Kidney (tissue), 22 donors: ENCODE measurements at places on chromosomes 12 and 14. TPM values are rescaled to one million over a fixed set of nuclear protein-coding genes. Genes with fewer than 3 reads are reported as not detected.
A peak's percentile ranks its signal among the peaks of the same experiment; 100 is the strongest.

Gene SYCP3
- total RNA-seq: 0.25 TPM

Gene RPGRIP1
- 0.47 TPM for total RNA-seq

Gene HNF1A
- total RNA-seq: 6.7 TPM

DNA sequence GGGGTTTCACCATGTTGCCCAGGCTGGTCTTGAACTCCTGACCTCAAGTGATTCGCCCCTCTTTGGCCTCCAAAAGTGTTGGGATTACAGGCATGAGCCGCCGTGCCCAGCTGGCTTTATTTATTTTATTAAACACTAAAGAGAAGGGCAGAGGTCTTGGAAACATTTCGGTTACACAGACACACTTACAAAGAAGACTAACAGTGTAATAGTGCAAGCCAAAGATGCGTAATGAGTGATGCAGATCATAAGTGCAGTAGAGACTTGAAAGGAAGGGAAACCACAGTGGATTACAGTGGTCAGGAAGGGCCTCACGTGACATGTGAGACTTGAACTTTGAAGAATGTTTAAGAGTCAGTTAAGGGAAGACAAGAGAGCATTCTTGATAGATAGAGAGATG is 33.9 kb upstream of the CDK17 start:
- H3K4me1 ChIP-seq: no peaks in the 10 kb centered on the region
- no peak for DNase-seq
- no peak overlapping the region for H3K27ac ChIP-seq
- H3K36me3 ChIP-seq: no peaks in the 10 kb centered on the region

Gene KLRK1
- 5.2 TPM for total RNA-seq

Gene HHIPL1
- total RNA-seq: 0.88 TPM

Gene LRRC10
- total RNA-seq: not detected

Gene COX14
- 68.2 TPM for total RNA-seq

DNA sequence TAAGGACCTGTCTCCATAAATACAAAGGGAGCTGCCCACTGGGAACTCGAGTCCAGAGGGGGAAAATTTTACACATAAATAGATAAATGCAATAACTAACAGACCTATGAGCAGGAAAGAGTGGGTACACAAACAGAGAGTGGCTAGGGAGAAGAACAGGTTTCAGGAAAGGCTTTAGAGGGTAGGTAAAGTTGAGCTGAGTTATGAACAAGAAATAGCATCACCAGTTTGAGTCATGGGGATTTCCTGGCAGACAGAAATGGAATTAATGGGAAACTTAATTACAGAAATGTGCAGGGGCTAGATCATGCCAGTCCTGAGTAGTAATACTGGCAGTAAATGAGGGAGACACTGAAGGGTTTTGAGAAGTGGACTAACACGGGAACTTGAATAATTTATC is 58.0 kb upstream of the CCDC175 start:
- no peak overlapping the region for H3K27ac ChIP-seq
- no peak overlapping the region for H3K4me3 ChIP-seq
- H3K27me3 ChIP-seq: peaks cover 5% of the 10 kb centered on the region
- H3K4me1 ChIP-seq: no peaks in the 10 kb centered on the region
- H3K36me3 ChIP-seq: no peaks in the 10 kb centered on the region

DNA sequence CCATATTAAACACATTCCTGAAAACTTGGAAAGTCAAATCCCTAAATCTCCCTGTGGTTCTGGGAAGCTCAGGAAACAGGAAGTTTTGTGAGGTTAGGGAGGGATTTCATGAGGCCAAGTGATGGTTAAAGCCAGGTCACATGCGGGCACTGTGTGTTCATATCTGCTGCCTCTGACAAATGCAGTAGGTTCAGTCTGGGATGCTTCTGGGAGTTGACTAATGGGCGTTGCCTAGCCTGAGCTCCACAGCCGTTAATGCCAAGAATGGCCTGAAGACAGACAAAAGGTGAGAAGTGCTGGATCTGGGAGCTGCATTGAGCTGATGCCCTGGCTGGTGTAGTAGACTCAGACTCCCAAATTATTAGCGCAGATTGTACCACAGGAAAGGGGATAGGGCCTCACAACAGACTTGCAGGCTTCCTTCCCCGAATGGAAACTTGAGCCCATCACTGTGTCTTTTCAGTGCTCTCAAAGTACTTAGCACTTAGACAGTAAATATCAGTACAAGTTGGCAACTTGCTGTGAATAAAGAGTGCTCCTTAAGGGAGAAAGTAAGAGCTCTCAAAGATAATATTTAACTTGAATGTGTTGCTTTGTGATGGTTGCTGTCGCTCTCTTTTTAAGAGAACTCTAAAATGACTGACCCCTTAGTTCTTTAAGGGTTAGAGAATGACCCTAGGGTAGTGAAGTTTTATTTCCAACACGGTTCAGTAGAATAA is 17.3 kb downstream of the GSG1 start:
- H3K4me1 ChIP-seq: peaks cover 2% of the 10 kb centered on the region
- DNase-seq: no peak
- H3K27ac ChIP-seq: no peak overlapping the region
- H3K36me3 ChIP-seq: no peaks in the 10 kb centered on the region
- no peaks in the 10 kb centered on the region for H3K27me3 ChIP-seq

Gene BDKRB2
- total RNA-seq: 16.1 TPM

DNA sequence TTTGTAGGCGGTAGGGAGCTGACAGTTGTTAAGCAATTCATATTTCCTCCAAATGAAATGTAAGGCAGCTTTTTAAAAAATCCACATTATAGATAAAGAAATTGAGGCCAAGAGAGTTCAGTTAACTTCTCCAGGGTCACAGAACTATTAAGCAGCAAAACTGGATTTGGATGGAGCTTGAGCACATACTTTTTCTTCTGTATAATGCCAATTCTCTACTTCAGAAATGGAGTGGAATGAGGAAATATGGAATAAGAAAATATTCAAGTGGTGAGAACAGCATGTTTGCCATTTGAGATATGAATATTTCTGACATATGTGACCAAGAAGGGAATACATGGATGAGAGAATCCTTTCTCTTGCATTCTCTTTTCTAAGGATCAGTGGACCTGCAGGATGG is 233.1 kb downstream of the FOXG1 start:
- no peaks in the 10 kb centered on the region for H3K36me3 ChIP-seq
- no peaks in the 10 kb centered on the region for H3K4me1 ChIP-seq
- no peak overlapping the region for H3K4me3 ChIP-seq
- DNase-seq: no peak
- no peaks in the 10 kb centered on the region for H3K27me3 ChIP-seq

Gene DIO3
- total RNA-seq: 0.94 TPM

DNA sequence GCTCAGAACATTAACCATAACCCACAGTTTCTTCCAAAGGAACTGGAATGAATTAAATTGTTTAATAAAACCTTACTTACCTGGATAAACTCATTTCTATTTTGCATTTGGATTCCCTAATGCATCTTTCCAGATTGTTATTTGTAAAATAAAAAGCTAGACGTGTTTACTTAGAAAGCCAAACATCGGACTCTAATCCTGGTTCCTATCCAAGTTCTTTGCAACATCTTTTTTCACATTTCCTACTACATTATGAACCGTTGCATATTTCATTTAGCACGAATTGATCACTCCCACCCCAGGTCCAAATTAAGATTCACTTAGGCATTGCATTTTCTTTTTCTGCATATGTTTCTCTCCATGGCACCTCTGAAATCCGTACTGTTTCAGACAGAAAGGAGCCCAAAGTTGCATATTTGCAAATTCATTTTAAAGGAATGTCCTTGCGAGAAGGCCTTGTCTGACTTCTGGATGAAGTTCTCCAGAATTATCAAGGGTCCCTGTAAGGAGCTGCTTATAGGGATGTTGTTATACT is 164.4 kb upstream of the GSC start:
- H3K27me3 ChIP-seq: no peaks in the 10 kb centered on the region
- H3K36me3 ChIP-seq: no peaks in the 10 kb centered on the region
- peaks cover 3% of the 10 kb centered on the region for H3K4me1 ChIP-seq
- DNase-seq: no peak
- no peak overlapping the region for H3K4me3 ChIP-seq

DNA sequence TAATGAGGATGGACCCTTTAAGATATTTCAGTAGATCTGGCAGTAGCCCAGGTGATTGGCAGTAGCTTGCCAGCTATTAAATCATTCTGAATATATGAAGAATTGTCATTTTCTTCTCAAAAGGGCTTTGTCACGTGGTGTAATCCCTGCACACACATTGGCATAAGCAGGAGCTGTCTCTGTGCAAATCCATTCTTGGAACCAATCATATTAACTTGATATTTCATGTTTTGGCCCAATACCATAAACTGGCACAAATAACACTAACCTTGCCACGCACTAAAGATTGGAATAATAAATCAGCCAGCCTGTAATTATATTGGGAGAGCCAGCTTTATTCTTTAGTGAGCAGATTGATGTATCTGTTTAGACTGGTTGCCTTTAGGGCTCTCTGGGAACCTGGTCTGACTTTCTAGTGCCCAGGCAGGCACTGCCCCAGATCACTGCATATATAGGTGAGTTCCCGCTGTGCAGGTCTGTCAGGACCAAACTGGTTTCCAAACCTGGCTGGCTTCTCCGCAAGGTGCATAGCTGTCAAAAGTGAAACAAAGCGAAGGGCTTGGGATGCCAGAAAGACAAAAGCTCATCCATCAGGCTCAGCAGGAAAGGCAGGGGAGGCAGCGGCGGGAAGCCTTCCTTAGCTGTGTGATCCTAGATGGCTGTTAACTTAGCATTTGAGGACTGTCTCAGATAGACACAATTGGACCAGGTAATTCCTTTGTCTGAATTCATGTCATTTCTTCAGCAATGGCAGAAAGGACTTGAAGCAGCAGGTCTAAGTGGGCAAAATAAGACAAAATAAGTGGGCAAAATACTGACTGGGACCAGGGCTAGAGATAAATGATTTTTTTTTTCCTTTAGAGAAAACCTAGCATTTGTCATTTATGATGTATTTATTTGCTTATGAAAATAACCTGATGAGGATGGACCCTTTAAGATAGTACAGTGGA is 128.8 kb upstream of the DYRK2 start:
- H3K4me3 ChIP-seq: no peak overlapping the region
- DNase-seq: no peak
- H3K36me3 ChIP-seq: no peaks in the 10 kb centered on the region
- H3K27me3 ChIP-seq: no peaks in the 10 kb centered on the region
- H3K27ac ChIP-seq: no peak overlapping the region

Gene MEG3
- total RNA-seq: 24.0 TPM

GRCh38 chr14:76375947-76376404 is at the start of gene ESRRB:
Gene ESRRB, plus strand, starts transcription at chr14:76376137. Its CDS starts 265 bp downstream, at chr14:76376402.
- H3K27me3 ChIP-seq: peaks cover 26% of the 10 kb centered on the region
- H3K27ac ChIP-seq: peak within 1 kb of the TSS; percentile 57
- peaks cover 4% of the 10 kb centered on the region for H3K4me1 ChIP-seq
- DNase-seq: peak; percentile 77

Gene CD27
- total RNA-seq: 6.6 TPM

DNA sequence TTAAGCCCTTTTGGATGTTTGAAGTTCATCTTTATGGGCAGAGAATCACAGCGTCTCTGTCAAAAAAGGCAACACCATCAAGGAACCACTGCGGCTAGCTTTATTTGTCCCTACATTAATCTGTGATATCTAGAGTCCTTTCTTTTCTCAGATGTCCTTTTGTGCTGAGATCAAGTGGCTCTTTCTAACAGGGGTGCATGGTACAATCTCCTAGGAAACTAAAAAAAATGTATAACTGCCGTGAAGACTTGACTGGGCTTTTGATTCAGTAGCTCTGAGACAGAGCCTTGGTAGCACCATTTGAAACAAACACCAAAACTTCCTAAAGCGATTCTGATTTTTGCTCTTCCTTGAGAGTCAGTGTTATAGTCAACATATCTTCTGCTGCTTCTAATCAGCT is 33.3 kb downstream of the KCNK13 start:
- H3K4me3 ChIP-seq: no peak overlapping the region
- no peak overlapping the region for H3K27ac ChIP-seq
- no peaks in the 10 kb centered on the region for H3K36me3 ChIP-seq

Gene RNASE7
- total RNA-seq: not detected

DNA sequence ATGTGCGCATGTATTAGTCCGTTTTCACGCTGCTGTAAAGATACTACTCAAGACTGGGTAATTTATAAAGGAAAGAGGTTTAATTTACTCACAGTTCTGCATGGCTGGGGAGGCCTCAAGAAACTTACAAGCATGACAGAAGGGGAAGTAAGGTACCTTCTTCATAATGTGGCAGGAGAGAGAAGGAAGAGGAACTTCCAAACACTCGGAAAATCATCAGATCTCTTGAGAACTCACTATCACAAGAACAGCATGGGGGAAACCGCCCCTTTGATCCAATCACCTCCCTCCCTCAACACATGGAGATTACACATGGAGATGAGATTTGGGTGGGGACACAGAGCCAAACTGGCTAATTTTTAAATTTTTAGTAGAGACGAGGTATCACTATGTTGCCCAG is 41.8 kb upstream of the SNX6 start:
- no peak overlapping the region for H3K27ac ChIP-seq
- DNase-seq: no peak
- H3K4me1 ChIP-seq: no peaks in the 10 kb centered on the region
- no peaks in the 10 kb centered on the region for H3K36me3 ChIP-seq
- no peaks in the 10 kb centered on the region for H3K27me3 ChIP-seq
- H3K4me3 ChIP-seq: no peak overlapping the region

GRCh38 chr14:90612801-90613200 is 203.4 kb downstream of the TTC7B start:
- no peak overlapping the region for H3K4me3 ChIP-seq
- no peak overlapping the region for H3K27ac ChIP-seq
- no peaks in the 10 kb centered on the region for H3K4me1 ChIP-seq
- DNase-seq: no peak
- no peaks in the 10 kb centered on the region for H3K36me3 ChIP-seq

DNA sequence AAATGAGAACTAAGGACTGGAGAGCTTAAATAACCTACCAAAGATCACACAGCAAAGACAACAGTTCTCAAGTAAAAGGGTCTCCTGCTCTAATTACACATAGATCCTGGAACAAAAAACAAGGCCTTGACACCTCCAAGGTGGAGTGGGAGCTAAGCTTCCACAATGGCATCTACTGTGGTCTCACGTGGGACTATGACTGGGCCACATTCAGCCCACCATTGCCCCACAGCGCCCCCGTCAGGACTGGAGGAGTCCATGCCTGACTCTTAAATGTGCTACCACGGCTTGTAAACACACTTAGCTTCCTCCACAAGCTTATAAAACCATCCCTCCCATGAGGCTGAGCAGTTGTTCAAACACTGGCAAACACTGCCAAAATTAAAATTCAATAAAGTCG is 88.5 kb downstream of the GCH1 start:
- H3K4me3 ChIP-seq: no peak overlapping the region
- DNase-seq: no peak
- no peak overlapping the region for H3K27ac ChIP-seq
- H3K36me3 ChIP-seq: no peaks in the 10 kb centered on the region

Gene SERPINA4
- total RNA-seq: 6.1 TPM

Gene AGAP2
- total RNA-seq: 3.7 TPM

Gene SDR9C7
- total RNA-seq: not detected
